Posterior cingulate gyrus (tissue), 11 donors: ENCODE measurements at places on chromosomes 7 and 10.

DNA sequence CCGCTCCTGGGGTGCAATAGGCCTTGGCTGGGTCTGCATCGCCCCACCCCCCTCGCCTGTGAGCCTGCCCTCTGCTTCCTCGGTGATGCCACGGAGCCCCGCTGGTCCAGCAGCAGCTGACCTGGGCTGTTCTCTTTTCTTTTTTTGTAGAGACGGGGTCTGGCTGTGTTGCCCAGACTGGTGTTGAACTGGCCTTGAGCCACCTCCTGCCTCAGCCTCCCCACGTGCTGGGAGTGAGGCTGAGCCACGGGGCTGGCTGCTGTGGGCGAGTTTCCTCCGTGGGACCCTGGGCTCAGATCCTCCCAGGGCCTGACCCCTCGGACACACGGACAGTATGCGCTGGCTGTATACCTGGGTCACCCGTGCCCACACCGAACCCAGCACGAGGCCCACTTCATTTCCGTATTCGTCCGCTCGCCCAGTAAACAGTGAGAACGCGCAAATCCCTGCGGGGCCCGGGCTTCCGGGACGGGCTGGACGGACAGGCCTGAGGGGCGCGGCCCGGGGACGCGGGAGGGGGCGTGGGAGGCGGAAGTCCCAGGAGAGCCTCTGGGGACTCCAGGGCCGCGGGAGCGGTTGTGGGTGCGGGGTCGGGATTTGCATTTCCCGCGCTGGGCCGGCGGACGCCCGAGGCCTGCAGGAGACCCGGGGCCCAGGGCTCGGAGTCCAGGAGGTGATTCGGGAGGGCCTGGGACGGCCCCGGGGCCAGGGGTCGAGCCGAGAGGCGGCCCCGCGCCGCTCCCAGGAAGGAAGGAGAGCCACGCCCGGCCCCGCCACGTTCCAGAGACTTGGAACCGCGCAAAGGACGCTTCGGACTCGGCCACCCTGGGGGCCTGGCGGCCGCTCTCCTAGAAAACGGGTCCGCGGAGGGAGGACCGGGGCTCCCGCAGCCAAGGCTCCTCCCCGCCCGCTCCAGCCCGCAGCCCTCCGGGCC lies 57.7 kb upstream of the DNAJB6 start:
- DNase-seq, result no peak

DNA sequence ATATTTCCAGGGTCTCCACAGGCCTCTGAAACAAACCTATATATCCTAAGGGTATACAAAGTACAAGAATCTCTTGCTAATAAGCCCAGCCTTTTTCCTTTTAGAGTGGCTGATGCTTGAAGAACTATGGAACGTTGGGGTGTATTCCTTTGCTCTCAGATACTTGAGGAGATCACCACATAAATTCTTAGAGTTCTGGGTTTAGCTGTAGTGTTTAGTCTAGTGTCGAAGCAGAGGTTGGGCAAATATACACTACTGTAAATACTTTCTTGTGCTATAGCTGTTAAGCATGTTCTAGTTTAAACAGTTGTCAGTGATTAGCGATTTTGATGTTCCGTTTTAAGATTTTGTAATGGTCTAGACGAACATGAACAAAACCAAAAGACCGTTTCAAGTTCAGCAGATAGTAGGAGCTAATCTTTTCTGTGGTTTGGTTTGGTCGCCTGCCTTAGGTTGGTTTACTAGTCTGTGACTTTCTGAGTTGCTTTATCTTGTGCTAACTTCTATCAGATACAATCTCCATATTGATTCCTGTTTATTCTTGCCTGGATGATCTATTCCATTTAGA lies 229.6 kb downstream of the NSUN6 start:
- DNase-seq, result no peak

DNA sequence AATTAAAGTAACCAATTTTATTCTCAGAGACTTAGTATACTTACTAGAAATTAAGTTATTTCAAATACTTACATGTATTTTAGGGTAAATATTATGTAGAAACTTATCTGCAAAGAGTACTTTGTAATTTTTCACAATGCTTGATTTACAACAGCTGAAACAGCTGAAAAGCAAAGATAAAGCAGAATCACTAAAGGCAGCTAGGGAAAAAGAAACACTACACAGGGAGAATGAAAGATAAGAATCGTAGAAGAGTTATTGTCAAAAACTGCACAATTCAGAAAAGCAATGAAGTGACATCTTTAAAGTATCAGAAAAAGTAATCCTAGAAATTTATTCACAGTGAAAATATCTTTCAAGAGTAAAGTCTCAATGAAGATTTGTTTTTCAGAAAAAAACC lies 69.7 kb upstream of the ZNF804B start:
- DNase-seq, result no peak

GRCh38 chr10:77393821-77394501 lies 243.6 kb downstream of the KCNMA1 start:
- peak; percentile 55 for DNase-seq

DNA sequence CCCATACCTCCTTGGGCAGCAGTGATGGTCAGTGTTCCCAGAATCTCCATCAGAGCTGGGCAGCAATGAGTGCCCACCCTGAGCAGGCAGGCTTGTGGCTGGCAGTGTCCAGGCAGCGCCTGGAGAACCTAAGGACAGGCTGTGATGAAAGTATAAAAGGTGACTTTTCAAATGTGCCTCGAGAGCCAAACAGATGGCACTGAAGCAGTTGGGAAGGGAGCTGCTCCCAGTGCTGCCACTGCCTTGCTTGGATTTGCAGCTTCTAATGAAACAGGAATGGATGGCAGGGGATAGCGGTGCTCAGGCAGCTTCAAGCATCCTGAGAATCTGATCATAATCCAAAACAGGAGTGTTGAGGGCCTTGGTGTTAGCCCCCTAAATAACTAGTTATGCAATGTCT lies 179.8 kb upstream of the AOAH start:
- DNase-seq, result no peak

- DNase-seq, result peak; percentile 86
Measured at GRCh38 chr7:39271402-39271801, 293.7 kb downstream of the POU6F2 start.

DNA sequence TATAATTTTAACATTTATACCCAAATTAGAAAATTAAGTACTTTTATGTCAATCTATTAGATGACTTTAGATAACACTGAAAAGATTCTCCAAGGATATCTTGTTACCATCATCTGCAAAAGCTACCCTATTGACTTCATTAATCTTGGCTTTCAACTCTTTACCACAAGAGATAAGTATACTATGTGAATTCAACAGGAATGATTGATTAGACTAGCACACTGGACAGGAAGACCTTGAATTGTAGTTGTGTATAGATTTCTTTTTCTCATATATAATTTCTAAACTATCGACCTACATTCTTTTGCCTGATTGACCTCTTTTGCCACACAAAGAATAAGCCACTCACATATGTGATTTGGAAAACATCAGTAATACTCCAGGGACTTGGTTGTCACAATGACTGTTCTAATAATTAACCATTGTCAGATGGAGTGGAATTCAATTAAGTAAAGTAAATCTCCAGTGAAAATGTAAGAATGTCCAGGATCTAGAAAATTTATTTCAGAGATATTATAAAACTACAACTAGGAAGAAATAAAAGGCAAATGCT lies 1132.0 kb downstream of the SORCS1 start:
- DNase-seq, result no peak

- DNase-seq, result no peak
Measured at GRCh38 chr7:73801577-73801976, 29.2 kb upstream of the CLDN4 start.

DNA sequence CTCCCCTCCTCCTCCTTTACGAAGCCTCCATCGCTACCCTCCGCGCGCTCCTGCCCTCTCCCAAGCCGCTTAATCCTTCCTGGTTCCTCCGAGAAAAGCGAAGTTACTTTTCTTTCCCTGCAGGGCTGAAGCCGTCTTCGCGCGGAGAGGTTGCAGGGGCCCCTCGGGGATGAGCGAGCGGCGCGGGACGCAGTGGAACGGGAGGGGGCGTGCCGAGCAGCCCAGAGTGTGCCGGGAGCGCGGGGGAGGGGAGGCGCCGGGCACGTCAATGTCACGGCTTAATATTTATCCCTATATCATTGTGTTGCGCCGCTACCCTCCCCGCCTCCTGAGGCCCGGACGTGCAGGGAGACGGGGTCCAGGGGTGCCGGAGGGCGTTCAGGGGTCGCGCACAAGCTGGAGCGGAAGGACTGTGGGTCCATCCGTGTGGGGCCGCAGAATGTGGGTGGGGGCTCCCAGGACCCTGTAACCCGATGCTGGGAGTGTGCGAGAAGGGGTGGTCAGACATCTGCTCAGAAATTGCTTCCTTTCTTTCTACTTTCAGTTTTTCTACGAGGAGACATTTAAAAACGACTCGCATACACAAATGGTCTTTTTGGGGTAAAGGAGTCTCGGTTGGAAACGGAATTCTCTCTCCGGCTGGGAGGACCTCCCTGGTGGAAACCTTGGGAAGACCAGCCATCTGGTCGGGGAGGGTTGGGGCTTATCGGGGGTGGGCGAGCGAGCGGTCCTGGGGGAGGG lies 2.4 kb downstream of the CDK6 start:
- DNase-seq, result peak; percentile 92

DNA sequence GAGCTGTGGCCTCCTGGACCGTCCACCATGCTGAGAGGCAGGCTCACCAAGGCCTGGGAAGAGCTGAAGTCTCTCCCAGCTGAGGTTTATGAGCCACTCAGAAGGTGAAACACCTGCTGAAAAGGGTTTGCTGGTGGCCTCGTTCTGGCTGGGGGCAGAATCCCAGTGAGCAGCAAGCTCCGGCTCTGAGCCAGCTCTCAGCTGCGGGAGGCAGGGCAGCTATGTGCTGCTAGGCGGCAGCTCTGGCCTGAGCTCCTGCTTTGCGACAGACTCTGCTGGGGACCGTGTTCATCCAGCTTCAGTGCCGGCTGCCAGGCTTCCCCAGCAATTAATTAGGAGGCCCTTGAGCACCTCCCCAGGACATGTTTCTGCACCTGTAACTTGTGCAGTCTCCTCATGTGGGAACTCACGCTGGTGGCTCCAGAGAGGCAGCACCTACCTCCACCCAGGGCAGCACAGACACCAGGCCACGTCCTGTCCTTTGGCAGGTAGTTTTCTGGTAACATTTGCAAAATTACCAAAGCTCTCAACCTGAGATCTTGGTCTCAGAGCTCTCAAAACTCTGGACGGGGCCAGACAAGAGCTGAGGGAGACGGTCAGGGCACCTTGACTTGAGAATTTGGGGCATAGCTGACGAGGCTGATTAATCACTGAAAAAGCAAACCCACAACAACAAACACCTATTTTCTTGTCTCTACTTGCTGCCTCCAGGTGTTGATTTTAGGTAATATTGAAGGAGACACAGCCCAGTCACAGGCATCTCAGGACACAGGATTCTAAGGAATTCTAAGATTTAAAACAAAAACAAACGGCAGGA lies 185.0 kb downstream of the TCERG1L start:
- DNase-seq, result no peak

- peak; percentile 56 for DNase-seq
Measured at GRCh38 chr7:101365956-101366355, 3.3 kb downstream of the COL26A1 start.

GRCh38 chr7:51430480-51431086 lies 114.0 kb upstream of the COBL start:
- peak; percentile 58 for DNase-seq

GRCh38 chr10:79981450-79982361 lies 32.8 kb upstream of the SFTPD start:
- DNase-seq, result peak; percentile 94

DNA sequence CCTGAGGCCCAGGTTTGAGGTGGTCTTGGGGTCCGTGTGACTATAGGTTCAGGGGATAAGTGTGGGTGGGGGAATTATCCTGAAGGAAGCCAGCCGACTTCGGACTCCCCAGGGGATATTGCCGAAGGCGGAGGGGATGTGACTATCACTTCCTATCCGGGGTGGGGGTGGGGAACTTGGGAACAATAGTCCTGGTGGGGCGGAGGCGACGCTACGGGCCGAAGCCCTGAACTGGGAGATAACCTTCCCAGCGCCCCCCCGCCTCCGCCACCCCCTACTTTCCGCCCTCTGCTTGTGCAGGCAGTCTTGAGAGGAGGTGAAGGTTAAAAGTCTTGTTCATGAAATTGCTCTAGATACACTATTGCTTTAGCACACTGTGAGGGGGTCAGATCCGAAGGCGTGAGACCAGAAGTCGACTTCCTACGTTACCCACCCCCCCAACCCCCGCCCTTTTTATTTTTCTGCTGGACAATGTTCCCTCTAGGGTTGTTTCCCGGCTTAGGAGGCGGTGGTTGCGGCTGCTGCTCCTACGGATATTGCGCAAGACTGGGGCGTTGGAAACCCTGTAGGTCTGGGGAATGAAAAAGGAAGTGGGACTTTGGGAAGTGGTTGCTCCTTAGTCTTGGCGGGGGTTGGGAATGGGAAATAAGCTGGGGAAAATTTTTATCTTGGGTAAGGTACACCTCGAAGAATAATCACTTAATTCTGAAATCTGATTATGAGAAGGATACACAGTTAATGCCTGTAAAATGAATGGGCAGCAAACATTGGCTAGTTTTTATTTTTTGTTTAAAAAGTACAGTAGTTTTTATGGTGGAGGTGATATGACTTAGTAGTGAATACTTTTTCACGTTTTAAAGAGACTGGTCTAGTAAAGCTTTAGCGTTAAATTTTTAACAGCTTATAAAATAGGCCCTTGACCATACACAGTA lies 1.5 kb downstream of the PTPN12 start:
- peak; percentile 55 for DNase-seq

GRCh38 chr7:91657483-91658071 lies 222.9 kb downstream of the MTERF1 start:
- DNase-seq, result no peak

DNA sequence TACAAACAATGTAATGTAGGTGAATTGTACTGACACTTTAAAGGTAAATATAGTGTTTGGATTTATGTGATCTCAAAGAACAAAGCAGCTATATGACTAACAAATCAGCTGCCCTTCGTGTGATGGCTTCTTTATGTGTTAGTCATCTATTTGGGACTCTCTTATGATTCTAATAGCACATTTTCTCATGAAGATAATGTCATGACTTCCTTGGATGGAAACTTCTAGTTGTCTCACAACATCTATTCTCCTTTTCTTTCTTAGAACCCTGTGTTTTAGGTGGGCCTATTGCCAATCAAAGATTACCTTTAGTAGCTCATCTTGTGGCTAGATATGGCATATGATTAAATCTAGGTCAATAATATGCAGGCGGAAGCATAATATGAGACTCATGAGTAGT lies 45.0 kb downstream of the TMEM106B start:
- no peak for DNase-seq

GRCh38 chr7:50185208-50185607 lies 92.2 kb upstream of the ZPBP start:
- DNase-seq, result no peak

DNA sequence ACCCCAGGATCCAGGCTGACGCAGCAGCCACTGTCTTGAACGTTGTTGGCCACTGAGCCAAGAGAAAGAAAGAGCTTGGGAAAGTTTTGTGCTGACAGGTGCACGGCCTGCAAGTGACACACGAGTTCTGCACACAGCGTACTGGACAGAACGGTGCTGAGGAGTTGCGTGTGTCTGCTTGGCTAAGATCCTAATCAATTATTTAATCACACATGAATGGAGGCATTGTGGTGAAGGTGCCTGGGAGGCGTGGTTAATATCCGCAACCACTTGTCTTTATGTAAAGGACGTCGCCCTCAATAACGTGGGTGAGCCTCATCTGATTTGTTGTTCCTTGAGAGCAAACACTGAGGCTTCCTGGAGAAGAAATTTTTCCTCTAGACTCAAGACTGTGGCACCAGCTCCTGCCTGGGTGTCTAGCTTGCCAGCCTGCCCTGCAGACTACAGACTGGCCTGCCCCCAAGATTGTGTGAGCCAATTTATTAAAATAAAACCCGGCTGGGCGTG lies 16.6 kb upstream of the GNA12 start:
- DNase-seq, result no peak

GRCh38 chr10:123149568-123150270 lies 1.8 kb downstream of the HMX2 start:
- DNase-seq, result no peak
